ENCODE measurements at places on chromosomes 7 and 10.

DNA sequence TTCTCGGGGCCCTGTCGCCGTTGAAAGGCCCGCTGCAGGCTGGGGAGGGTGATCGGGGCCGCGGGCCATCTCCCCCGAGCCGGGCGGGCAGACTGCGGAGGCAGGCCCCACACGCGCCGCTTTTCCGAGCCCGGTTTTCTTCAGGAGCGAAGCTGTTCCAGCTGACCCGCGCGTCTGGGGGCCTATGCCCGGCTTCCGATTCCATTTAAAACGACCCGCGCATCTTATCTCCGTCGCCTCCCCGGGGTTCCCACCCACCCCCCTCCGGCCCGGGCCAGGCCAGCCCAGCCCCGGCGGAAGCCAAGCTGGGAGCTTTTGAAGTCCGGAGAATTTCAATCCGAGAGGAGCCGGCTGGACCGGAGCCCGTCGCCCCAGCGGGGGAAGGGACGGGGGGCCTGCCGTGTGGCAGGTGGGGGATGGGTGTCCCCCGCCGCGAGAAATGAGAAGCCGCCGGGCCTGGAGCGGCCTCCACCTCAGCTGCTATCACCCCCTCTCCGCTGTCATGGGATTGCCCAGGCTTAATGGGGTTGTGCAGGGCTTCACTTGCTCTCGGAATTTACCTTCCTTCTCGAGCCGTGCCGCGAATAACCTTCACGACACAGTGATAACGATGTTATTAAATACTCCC lies 3.1 kb upstream of the EVX1 start:
- DNase-seq: no peak

DNA sequence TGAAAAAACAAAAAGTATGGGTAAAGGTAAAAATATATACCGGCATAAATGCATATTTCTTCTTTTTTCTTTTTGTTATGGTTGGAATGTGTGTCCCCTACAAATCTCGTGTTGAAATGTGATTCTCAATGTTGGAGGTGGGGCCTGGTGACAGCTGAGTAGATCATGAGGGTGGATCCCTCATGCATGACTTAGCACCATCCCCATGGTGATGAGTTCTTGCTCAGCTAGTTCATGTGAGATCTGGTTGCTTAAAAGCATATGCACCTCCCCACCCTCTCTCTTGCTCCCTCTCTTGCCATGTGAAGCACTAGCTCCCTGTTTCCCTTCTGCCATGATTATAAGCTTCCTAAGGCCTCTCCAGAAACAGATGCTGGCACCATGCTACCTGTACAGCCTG lies 93.3 kb downstream of the HYCC1 start:
- no peak for DNase-seq

DNA sequence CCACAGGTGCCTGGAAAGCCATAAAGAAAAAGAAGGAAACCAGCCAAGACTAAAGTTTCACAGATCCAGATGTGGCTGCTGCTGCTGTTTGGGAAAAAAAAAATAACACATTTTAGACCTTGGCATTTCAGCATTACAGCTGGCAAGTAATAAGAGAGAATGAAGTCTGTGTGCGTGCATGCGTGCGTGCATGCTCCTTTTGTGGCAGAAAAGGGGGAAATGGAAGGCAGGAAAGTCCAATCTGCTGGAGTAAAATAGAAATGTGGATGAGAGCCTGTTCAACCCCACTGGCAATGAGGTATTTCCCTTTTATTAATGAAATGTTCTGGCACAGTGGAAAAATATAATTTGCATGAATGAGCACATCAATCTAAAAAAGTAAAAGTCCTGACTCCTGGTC lies 137.0 kb upstream of the SEMA3A start:
- DNase-seq: no peak

- DNase-seq: no peak
Observed at GRCh38 chr10:83925133-83925532, 214.2 kb upstream of the GHITM start.

GRCh38 chr7:137717811-137718271 lies 128.9 kb downstream of the DGKI start:
- no peak for DNase-seq

DNA sequence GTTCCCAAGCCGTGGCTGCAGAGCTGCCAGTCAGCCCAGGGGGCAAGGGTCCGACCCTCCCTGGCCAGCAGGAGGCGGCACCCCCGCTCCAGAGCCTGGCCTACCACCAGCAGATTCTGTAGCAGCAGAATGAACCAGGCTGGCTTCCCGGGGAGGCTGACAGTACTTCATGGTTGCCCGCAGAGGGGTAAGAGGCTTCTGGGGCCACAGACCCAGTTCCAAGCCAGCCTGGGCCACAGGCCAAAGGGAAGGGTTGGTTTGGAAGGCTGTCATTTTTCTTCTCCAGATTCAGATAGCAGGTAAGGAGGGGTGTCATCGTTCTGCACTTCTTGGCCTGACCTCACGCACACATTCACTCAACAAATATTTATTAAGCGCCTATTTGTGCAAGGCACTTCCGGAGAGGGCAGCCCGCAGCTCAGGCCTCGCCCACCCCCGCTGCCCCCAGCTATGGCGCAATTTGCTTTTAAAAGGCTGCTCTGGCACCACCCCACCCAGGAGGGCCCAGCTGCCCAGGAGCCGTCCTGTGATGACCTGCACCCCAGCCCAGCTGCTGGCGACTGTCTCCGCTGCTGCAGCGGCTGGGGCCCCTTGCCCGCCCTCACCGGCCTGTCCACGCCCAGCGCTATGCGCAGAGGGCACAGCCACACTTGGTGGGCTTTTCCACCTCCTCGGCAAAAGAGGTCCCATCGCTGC lies 168.5 kb downstream of the LCOR start:
- peak; percentile 50 for DNase-seq

GRCh38 chr10:3068201-3068967 lies 1.0 kb downstream of the PFKP start:
- peak; percentile 26 for DNase-seq

DNA sequence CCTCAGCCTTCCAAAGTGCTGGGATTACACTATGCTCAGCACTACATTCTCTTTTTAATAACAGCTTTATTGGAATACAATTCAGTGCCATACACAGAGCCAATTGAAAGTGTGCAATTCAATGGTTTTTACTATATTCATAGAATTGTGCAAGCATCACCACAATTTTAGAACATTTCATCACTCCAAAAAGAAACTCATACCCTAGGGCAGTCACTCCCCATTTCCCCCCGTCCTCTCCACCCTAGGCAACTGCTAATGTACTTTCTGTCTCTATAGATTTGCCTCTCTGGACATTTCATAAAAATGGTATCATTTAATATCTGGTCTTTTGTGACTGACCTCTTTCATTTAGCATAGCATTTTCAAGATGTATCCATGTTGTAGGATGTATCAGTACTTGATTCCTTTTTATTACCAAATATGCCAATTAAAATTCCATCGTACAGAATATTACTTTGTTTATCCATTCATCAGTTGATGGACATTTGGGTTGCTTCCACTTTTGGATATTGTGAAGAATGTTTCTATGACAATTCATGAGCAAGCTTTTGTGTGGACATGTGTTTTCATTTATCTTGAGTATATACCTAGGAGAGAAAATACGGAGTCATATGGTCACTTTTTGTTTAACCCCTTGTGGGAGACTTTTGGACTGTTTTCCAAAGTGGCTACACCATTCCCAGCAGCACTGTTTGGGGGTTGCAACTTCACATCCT lies 6.3 kb upstream of the XPNPEP1 start:
- DNase-seq: no peak

DNA sequence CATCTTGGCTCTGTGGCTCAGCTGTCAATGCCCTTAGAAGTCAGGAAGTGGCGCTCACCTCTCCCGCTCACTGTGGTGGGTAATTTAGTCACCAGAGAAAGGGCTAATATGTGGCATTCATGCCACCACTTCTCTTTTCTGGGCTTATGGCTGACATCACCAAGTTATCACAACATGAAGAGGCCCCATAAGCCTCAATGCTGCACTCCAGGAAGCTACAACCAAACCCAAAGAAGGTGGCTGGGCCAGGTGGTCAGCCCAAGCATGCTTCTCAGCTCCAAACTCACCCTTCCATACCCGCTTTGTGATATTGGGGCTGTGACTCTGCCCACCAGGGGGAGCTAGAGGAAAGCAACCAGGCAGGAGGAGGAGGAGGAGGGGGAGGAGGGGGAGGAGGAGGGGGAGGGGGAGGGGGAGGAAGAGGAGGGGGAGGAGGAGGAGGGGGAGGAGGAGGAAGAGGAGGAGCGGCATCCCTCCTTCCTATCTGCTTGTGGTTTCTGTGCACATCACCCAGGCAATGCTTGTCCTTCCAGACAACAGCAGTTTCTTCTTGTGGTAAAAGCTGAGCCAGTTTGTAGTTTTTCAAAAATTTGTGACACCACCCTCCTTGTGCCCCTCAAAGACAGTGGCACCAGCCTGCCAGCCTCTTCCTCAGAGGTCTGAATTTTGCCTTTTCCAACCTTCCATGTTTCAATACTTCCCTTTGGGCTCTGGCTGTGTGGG lies 42.1 kb downstream of the CYP26A1 start:
- DNase-seq: peak; percentile 76

DNA sequence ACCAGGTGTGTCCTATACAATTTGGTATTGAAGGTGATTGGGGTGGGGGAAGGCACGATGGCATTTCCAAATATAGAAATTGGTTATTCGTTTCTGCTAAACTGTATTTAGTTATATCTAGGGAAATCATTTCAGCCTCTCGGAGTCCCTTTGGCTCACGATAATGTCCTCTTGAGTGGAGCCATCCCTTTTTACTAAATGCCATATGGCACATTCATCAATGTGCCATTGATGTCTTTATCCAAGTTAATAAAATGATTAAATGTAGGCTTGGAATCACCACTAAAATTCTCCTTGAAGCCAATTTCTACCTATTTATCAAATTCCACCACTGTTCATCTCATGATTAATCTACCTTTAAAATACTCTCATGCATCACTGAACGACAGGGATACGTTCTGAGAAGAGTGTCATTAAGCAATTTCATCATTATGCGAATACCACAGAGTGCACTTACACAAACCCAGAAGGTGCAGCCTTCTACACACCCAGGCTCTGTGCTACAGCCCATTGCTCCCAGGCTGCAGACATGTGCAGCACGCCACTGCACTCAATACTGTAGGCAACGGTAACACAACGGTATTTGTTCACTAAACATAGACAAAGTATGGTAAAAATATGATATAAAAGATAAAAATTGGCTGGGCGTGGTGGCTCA lies 219.2 kb upstream of the C7orf33 start:
- no peak for DNase-seq

GRCh38 chr7:133349101-133349500 lies 96.2 kb downstream of the EXOC4 start:
- no peak for DNase-seq

- no peak for DNase-seq
Observed at GRCh38 chr7:155839461-155839860, 27.2 kb upstream of the SHH start.

- DNase-seq: peak; percentile 46
Observed at GRCh38 chr10:44386546-44387052, 1.7 kb upstream of the CXCL12 start.

GRCh38 chr7:28423918-28424514 lies 11.7 kb downstream of the CREB5 start:
- no peak for DNase-seq

DNA sequence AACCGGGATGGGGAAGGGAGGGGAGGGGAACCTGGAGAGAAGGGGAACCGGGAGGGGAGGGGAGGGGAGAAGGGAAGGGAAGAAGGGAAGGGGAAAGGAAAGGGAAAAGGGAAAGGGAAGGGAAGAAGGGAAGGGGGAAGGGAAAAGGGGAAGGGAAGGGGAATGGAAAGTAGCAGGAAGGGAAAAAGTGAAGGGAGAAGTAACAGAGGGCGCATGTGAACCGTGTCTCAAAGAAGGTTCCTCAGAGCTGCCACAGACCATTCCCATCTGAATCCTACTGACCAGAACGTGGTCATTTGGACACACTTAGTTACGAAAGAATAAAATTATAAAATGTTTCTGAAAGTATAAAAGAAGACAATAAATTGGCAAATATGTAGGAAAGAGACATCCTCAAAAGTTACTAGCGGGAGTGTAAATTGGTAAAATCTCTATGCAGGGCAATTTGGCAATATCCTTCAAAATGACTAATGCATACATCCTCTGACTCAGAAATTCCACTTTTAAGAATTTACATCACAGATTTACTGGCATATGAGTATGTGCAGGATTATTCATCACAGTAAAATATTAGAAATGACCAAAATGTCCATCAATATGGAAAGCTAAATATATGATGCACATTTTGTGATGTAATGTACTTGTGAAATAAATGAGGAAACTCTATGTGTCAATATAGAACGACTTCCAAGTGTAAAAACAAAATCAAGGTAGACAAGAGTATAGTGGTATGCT lies 12.9 kb downstream of the C10orf67 start:
- peak; percentile 77 for DNase-seq

DNA sequence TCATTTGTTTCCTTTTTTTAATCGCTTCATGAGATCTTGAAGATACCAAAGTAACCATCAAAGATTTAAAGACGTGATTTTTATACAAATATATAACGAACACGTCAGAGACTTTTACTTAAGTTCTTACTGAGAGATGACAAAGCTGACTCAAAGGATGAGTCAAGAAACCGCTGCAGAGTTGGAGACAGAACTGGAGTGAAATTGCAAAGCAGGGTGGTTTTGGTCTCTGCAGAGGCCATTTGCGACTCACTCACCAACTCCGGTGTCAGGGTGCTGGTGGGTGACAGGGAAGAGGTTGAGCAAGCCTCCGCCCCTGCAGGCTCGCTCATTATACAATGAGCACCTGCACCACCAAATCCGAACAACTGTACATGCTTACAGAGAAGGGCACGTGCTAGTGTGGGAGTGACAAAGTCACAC lies 75.2 kb downstream of the DNAJB6 start:
- peak; percentile 30 for DNase-seq

DNA sequence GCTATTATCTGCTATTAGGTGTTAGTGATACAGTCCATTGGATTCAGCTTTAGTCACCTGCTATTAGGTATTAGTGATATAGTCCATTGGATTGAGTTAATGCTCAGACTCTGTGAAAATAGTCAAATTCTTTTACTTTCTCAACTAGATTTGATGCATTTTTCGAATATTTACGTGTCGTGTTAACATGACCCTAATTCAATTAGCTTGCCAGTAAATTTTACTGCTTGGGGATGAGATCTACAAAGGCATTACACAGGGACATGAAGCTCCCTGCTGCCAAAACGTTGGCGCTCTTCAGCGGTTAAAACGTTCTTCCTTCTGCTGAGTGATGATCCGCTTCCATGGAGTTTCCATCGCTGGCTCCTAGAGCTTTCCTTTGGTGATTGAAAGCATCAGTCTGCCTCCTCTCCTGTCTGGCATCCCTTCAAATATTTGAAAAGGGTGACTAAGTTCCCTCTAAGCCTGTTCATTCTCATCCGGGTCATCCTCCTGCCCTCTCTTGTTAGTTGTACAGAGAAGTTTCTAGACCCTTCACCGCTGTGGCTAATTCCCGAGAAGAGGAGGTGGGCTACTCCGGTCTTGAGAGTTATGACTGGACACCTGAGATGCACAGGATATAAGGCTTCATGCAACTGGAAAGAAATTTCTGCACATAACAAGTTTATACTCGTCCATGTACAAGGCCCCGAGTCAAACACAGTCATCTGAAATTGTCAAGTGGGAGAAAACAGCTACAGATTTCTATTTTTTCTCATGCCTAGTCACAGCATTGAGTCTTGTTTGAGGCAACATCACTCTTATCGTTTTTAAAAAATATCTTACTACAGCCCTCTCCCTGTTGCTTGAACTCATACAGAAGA lies 254.0 kb downstream of the KLF6 start:
- DNase-seq: no peak

GRCh38 chr10:15427843-15428414 lies 56.8 kb upstream of the FAM171A1 start:
- no peak for DNase-seq
